Spinal cord (tissue), 10 donors: ENCODE measurements at places on chromosomes 2 and 18. TPM values are rescaled to one million over a fixed set of nuclear protein-coding genes. Genes with fewer than 3 reads are reported as not detected.

MROH2A gene
- total RNA-seq, result under 0.01 TPM

GRCh38 chr2:134862674-134863073 is 24.3 kb downstream of the ACMSD start:
- H3K36me3 ChIP-seq, result peaks cover 3% of the 10 kb centered on the region
- no peaks in the 10 kb centered on the region for H3K4me1 ChIP-seq

VWA3B gene
- 4.1 TPM for total RNA-seq

GRCh38 chr2:84989422-84989821 is 18.5 kb downstream of the KCMF1 start:
- H3K27ac ChIP-seq, result no peak overlapping the region
- no peak overlapping the region for H3K4me3 ChIP-seq
- H3K4me1 ChIP-seq, result peaks cover 5% of the 10 kb centered on the region
- no peak for DNase-seq

GRCh38 chr2:151918308-151918707 is 90.1 kb upstream of the ARL5A start:
- H3K4me1 ChIP-seq, result no peaks in the 10 kb centered on the region
- H3K27me3 ChIP-seq, result no peaks in the 10 kb centered on the region
- no peaks in the 10 kb centered on the region for H3K36me3 ChIP-seq
- H3K27ac ChIP-seq, result no peak overlapping the region
- H3K4me3 ChIP-seq, result no peak overlapping the region
- no peak for DNase-seq

DNA sequence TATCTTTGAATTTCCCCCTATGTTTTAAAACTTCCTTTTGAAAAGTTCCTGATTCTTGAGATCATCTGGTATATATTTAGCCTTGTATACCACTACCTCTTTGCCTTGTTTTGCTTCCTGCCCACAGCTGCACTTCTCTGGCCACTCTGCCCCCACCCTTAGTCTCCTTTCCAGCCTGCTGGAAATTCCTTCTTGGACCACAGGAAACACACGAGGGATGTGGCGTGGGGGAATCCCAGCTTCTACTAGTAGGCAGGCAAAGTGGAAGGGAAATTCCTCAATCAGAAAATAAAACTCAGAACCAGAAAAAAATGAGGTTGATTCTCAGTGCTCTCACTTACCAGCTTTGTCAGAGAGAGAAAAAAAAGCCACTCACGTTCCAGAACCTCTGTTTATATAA is 13.4 kb downstream of the IL18RAP start:
- no peak for DNase-seq
- H3K4me3 ChIP-seq, result no peak overlapping the region
- H3K27me3 ChIP-seq, result no peaks in the 10 kb centered on the region
- H3K4me1 ChIP-seq, result no peaks in the 10 kb centered on the region

ABCB11 gene
- 0.20 TPM for total RNA-seq

DNA sequence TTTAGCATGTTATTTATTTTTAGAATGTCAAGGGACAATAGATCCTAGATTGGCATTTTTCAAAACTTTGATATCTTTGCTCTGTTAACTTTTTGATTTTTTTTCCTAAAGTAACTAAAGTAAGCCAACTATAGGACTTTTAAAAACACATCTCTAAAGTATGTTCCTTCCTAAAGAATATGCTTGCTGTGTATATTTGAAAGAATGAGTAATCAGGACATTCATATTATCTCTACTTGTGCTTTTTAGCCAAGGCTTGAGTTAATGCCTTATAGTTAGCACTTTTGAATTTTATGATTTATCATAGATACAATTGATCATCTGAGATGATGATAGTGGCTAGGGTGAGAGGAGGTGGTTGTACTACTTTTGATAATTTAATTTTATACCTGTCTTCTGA is 93.6 kb downstream of the BABAM2 start:
- no peak for DNase-seq
- no peak overlapping the region for H3K4me3 ChIP-seq
- H3K4me1 ChIP-seq, result no peaks in the 10 kb centered on the region
- no peak overlapping the region for H3K27ac ChIP-seq
- H3K27me3 ChIP-seq, result no peaks in the 10 kb centered on the region
- no peaks in the 10 kb centered on the region for H3K36me3 ChIP-seq

LYG1 gene
- 0.69 TPM for total RNA-seq

GRCh38 chr2:195590861-195591205 is 66.2 kb upstream of the SLC39A10 start:
- DNase-seq, result no peak
- H3K4me1 ChIP-seq, result peaks cover 5% of the 10 kb centered on the region
- no peaks in the 10 kb centered on the region for H3K36me3 ChIP-seq
- H3K27me3 ChIP-seq, result no peaks in the 10 kb centered on the region
- no peak overlapping the region for H3K27ac ChIP-seq

DNAJC5G gene
- 0.50 TPM for total RNA-seq

SKA1 gene
- 3.8 TPM for total RNA-seq
